ENCODE measurements at places on chromosomes 13 and 19.
A peak's percentile ranks its signal among the peaks of the same experiment; 100 is the strongest.

GRCh38 chr19:46542428-46543230, 47.0 kb upstream of the PNMA8B start:
- peak; percentile 85 for DNase-seq

DNA sequence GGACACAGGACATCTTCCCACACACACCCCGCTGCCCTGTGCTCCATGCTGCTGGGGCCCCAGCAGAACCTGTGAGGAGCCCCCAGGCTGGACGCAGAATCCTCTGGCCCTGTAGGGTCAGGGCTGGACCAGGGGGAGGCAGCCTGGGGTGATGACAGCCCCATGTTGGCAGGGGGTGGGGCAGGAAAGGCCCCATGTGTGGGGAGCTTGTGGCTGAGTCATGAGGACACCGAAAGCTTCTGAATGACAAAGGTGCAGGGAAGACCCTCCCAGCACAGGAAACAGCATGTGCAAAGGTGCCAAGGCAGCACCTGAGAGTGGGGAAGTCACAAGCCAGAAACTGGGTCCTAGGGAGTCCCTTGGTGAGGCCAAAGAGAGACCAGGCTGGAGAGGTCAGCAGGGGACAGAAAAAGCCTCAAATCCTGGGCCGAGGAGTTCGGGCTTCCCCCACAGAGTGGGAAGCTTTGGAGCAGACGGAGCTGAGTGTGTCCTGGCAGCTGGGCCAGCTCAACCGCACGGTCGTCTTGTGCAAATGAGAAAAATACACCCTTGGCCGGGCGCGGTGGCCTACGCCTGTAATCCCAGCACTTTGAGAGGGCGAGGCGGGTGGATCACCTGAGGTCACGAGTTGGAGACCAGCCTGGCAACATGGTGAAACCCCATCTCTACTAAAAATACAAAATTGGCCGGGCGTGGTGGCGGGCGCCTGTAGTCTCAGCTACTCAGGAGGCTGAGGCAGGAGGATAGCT, 17.5 kb downstream of the ATP8B3 start:
- DNase-seq: no peak

DNA sequence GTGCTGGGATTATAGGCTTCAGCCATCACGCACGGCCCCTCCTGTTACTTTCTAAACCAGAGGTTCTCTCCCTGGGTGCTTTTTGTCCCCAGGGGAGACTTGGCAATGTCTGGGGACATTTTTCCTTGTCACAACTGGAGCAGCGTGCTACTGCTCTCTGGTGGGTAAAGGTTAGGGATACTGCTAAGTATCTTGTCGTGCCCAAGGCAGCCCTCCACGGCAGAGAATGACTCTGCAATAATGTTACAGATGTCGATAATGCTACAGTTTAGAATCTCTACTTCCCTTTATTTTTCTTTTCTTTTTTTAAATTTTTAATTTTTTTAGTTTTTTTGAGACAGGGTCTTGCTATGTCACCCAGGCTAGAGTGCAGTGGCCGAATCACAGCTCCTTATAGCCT, 38.0 kb downstream of the ADGRE1 start:
- DNase-seq: no peak

DNA sequence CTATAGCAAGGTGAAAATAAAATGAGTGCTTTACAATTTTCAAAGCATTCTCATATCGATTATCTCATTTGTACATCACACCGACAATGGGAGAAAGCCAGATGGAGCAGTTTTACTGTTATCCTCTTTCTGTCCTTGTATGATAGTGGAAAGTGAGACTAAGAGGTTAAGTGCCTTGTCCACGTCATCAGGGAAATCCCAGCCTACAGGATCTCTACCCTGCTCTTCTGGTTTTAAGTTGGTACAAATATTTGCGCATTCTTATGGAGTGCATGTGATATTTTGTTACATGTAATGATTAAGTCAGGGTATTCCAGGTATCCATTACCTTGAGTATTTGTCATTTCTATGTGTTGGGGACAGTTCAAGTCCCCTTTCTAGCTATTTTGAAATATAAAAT, 12.4 kb upstream of the ENOX1 start:
- no peak for DNase-seq

- no peak for DNase-seq
Observed at GRCh38 chr19:47408156-47408938, 11.0 kb downstream of the MEIS3 start.

DNA sequence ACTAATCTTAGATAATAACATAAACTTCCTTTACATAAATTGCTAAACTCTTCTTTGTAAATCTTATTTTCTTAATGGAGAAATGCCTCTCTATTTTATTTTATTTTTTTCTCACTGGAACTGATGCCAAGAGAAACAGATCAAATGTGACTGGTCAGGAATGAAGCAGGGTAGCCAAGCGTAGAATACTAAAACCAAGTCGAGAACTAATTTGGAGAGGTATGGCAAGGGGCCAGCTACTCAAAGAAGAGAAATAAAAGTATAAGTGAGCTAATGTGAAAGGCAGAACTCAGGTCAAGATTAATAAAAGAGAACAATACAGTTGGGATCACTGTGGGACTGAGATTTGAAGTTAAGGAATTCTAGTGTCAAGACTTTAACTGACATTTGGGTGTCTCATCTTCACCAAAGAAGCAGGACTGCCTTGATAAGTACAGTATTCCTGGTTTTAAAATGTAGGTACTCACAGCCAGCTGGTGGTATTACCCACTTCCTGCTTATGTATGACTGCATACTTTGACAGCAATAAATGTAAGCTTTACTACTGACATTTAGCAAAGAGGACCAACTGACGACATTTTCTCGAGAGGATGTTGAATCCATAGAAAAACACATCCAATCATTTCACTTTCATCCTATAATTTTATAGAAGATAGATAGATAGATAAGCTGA, 1192.2 kb downstream of the EFNB2 start:
- DNase-seq: no peak

GRCh38 chr19:24086974-24087595, at the start of gene ZNF254:
ZNF254 (plus strand) TSS chr19:24087187; CDS start chr19:24087308, 121 bp downstream.
- DNase-seq: peak; percentile 96

DNA sequence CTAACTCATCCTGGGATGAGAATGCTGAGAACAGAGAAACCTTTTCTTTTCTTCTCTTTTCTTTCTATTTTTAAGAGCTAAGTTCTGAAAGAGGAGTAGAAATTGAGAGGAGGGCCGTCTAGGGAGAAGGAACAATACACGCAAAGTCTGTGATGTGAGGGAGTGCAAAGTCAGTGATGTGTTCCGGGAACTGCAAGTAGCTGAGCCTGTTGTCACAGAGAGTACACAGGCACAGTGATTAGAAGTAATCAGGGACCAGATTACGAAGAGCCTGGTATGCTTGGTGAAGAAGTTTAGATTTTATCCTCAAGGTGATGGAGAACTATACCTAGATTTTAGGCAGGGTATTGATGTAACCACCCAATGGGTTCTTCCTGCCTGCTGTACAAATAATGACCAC, 32.0 kb upstream of the CXCL17 start:
- DNase-seq: no peak
